ENCODE measurements at places on chromosomes 13 and 19. TPM values are rescaled to one million over a fixed set of nuclear protein-coding genes. Genes with fewer than 3 reads are reported as not detected.

Gene GJB2
- total RNA-seq, result not detected

Gene LYL1
- total RNA-seq, result 3.2 TPM

Gene PODNL1
- 1.7 TPM for total RNA-seq

Gene CCDC194
- not detected for total RNA-seq

Gene LGALS7
- total RNA-seq, result not detected

Gene POP4
- 99.4 TPM for total RNA-seq

Gene FPR1
- total RNA-seq, result not detected

Gene POU2F2
- 0.17 TPM for total RNA-seq

Gene NLRP9
- not detected for total RNA-seq

Gene ZNF599
- 14.1 TPM for total RNA-seq

Measured in bronchus fibroblast of lung (primary cell).